DMS153 (cell line): ENCODE measurements at places on chromosomes 7 and 10.

DNA sequence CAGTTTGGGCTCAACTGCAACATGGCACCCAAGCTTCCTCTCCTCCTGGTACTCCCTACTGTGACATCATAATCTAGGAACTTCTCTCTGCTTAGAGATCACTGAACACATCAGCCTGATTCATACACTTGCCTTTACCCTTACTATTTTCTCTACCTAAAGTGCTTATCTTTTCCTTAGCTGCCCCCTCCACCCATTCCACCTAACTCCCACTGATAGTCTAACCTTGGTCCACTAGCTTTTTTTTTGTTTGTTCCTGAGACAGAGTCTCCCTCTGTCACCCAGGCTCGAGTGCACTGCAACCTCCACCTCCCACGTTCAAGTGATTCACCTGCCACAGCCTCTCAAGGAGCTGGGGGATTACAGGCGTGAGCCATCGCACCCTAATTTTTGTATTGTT is 15.9 kb downstream of the CUL2 start:
- no peak for DNase-seq

- peak; percentile 20 for DNase-seq
These were observed 1.9 kb upstream of the PLAU start for GRCh38 chr10:73908853-73909539.

- DNase-seq: no peak
These were observed 136.8 kb upstream of the PDE1C start for GRCh38 chr7:32206987-32207386.

DNA sequence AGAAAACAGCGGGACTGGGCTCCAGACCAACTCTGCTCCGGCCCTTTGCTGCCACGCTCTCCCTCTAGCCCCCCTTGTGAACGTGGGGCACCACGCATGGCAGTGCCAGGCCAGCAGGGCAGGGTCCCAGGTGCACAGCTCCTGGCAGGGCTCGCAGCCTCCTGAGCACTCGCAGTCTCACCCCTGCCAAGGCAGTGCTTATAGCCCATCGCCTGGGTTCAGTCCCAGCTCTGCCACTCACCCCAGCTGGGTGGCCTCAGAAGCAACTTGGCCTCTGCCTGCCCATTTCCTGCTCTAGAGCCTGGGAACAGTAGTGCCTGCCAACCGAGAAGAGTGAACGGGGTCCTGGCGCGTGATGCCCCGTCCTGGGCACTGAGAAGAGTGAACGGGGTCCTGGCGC is 36.3 kb downstream of the CFAP46 start:
- no peak for DNase-seq

DNA sequence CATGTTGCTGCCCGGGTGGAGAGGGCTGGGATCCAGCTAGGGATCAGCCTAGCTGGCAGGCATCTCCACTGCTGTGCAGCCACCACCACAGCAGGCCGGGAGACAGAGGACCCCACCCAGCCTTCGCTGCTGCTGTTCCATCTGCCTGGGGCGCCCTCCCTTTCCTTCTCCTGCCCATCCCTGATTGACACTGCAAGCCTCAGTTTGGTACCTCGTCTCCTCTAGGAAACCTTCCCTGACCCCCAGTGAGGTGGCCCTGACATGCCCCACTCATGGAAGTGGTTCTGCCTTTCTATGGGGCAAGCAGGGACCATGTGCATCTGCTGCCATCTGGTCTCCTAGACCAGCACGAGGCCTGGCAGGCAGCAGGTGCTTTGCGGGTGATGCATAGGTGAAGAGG is 30.4 kb upstream of the DPYSL4 start:
- DNase-seq: no peak
